ENCODE measurements at places on chromosomes 1 and 21.
A peak's percentile ranks its signal among the peaks of the same experiment; 100 is the strongest.

- no peak for DNase-seq
These were observed 95.6 kb upstream of the LBR start for GRCh38 chr1:225523263-225523950.

DNA sequence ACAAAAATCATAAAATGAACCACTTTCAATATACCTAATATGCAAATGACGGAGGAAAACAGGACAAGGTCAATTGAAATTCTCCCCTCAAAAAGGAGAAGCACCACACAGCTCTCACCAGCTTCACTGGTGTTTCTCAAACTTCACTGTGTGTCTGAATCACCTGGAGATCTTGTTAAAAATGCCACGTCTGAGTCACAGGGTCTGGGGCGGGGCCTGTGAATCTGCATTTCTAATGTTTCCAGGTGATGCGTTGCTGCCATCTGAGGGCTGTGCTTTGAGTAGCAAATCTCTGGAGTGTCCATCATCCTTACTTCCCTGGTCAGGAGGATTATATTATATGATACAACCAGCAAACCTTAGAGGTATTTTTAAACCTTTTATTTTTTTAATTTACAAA is 9.0 kb downstream of the CLDN19 start:
- DNase-seq: peak; percentile 78

DNA sequence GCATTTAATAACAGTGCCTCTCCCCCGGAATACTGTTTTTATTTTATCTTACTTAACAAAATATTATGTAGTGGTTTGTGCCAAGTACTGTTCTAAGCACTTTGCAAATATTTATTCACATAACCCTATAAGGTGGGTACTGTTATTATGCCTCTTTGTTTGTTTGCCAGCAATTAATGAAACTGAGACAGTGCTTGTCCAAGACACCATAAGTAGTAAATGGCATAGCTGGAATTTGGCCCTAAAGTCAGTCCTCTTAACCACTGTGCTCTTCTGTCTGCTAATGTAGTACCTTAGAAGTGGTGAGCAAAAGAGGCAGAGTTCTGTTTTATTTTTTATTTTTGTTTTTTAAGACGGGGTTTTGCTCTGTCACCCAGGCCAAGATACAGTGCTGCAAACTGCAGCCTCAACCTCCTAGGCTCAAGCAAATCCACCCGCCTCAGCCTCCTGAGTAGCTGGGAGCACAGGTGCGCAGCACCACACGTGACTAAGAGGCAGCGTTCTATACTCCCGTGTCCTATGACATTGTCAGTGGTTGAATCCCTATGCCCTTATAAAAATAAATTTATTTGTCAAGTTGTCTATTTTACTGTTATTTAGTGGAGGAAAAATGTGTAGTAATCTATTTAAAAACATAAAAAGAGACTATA is 165.8 kb downstream of the CLEC20A start:
- no peak for DNase-seq

DNA sequence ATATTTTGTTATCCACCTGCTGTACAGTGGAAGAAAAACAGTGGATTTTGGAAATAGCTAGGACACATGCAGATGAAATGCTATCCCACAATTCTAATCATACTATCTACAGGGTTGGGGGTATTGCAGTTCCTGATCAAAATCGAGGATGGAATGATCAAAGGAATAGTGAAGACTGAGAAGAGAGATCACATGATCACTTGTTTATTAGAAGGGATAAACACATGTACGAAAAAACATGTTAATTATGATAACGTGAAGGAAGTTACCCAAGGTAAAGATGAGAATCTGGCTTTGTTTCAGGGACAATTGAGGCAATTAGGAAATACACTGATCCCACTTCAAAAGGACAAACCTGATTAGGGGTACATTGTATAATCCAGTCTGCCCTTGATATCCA is 8.8 kb upstream of the NENF start:
- DNase-seq: no peak

DNA sequence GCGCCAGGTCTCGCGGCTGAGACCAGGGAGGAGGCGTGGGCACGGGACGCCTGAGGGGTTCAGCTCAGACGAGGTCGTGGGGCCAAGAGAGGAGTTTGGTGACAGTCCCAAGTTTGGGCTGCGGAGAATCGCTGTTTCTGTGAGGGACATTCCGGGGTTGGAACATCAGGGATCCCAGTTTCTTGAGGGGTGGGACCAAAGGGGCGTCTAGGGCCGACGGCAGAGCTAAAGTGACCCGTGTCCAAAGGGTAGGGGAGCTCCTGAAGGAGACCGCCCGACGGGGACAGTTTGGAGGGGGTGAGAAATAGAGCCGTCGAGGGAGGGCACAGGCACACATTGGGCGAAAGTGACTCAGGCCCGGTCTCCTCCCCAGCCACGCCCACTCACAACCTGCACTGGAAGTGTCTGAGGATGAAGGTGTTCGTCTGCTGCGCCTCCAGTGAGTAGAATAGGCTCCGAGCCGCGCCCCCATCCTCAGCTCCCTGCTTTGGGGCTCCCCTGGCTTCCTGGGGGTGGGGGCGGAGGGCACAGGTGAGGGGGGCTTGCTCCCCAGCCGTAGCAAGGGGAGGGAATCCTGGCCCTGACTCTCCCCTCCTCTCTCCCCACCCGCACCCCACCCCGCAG is 7.0 kb downstream of the EFNA3 start:
- DNase-seq: peak; percentile 87

DNA sequence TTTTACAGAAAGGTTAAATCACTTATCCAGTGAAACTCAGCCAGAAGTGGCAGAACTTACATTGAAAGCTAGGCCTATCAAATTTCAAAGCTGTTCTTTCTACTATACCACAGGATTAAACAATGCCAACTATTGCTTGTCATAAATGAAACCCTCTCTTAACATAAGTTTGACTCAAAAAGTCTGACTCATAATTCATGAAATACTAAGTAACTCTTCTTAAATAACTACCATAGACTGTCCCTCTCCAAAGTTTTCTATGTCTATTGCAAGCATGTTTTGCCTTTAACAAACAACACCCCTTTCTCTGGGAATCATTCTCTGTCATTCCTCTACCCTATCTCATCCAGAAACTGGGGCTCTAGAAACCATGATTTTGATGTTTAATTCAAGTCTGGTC is 109.5 kb upstream of the UBE2U start:
- no peak for DNase-seq

DNA sequence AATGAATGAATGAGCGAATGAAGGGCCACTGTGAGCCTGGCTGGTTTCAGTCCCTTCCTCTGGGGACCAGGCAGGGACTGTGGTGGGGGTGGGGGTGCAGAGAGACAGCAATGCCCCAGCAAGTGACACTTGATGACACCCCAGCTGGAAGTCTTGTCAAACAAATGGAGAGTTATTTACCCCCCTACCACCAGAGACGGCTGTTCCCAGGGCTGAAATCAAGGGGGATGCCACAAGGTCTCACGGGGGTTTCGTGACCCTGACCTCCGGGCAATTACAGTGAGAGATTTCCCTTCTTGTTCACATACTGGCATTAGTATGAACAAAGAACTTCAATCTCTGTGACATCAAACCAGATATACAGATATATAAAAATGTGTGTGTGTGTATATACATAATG is 34.0 kb upstream of the LMO4 start:
- DNase-seq: no peak

GRCh38 chr1:115666702-115667101 is 24.9 kb downstream of the VANGL1 start:
- no peak for DNase-seq

GRCh38 chr1:108886292-108886691 is 9.5 kb downstream of the GPSM2 start:
- no peak for DNase-seq

- DNase-seq: no peak
These were observed 6.2 kb downstream of the MAP1LC3C start for GRCh38 chr1:241992734-241993133.

GRCh38 chr1:24507405-24507804 is 4.8 kb downstream of the RCAN3 start:
- DNase-seq: no peak

DNA sequence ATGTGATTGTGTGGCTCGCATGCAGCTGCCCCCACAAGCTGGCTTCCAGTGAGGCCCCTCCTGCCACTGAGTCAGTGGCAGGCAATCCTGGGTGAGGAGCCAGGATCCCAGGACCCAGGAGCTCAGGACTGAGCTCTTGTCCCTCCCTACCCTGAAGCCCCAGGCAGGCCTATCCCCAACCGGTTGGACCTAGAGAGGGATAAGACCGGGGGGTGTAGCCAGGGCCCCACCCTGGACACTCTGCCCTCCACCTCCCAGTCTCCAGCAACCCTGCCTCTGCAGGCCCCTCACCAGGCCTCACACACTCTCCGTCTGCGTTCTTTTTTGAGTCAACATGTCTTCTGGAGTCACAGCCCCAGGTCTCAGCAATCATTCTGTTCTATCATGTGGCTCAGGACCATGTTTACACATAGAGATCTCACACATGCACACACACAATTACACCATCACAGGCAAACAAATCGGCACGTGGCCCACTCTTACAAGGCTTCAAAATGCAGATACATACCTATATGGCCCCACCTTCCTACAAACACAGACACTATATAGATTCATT is 2.6 kb downstream of the VSIG8 start:
- DNase-seq: no peak

DNA sequence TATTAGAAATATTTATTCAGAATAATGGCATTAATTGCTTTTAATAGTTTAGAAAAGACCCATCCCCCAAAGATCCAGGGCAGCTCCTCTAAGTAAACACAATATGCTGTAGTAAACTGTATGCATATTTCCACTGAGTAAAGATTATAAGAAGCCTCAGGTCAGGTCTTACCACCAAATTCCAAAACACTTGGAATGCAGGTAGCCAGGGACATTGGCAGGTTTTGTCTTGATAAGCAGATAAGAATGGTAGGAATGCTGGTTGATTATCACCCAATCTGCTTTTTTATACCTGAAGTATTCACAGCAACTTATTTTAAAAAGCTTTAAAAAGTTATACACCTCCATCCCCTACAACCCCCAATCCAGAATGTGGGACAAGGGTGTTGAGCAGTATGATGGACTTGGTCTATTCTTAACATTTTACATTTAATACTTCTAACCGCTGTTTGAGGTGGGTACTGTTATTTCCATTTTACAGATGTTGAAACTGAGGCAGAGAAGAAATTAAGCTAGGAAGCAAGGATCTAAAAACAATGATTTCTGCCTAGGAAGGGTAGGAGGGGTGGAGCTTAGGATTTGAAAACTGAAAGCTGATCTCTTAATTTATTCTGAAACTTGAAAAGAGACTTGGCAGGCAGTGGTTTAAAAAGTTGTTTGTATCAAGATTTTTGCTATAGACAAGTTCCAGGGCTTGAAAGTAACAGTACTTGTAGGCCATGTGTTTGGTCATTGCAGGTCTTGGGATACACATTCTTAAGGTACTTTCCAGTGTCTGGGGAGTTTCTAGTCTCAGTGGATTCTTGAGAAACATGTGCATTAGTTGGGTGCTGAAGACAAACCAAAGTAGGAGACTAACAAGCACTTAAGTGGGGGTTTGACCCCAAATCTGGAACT is 15.6 kb upstream of the THEM4 start:
- DNase-seq: no peak

DNA sequence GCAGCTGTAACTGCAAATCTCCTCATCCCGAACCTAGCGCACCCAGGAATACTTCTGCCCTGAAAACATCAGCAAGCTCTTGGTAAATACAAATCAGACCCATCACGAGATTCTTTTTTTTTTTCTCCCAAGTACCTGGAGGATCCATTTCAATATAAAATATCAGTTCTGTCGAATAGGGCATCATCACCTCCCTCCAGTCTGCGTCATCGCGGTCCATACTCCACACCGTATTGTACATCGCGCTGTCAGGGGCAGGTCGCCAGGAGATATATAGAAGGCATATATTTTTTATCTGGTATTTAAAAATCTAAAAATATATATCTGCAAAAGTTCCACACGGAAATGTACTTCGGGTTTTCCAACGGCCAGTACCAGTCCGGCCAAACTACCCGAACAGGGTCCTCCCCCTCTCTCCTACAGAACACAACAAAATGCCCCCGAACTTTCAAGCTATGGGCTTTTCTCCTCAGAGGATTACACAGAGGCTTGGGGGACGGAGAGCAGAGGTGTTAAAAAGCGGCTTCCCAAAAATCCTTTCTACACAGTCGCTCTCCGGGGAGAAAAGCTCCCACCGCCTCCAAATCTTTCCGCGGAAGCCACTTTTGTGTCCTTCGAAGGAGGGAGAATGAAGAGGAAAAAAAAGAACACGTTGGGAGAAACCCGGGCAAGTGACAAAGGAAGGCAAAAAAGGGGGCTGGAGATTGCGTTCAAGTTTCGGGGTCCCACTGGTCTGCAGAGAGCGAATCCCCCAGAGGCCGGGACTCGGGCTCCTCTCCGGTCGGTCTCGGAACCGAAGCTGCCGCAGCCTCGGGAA is 509 bp downstream of the PIK3R3 start:
- peak; percentile 57 for DNase-seq

GRCh38 chr1:61842036-61842435 is 99.8 kb downstream of the PATJ start:
- DNase-seq: no peak

GRCh38 chr1:197024460-197024859 is 42.6 kb downstream of the F13B start:
- no peak for DNase-seq
